Activated T-cell treated with anti-CD3 and anti-CD28 coated beads for 4 hours (primary cell): ENCODE measurements at places on chromosomes 2 and 18.

- DNase-seq: no peak
Measured at GRCh38 chr2:239557516-239557915, 156.7 kb upstream of the HDAC4 start.

- DNase-seq: no peak
Measured at GRCh38 chr18:33022370-33022769, 249.5 kb upstream of the KLHL14 start.

- no peak for DNase-seq
Measured at GRCh38 chr2:241081190-241081642, 20.9 kb downstream of the MTERF4 start.

DNA sequence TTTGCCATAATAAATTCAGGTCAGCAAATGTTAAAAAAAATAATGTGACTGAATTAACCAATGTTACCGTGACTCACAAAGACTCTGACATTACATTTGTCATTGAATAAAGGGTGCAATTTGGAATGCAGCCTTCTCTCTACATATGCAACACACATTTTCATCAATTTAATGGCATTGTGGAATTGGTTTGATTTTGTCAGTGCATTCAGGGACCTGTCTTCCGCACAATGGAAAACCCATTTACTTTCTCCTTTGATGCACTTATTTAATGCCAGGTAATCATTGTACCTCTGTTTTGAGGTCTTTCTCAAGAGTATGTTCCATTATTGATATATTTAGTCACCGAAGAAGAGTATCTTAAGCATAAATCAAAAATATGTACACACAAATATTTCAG is 1099.3 kb downstream of the SOCS6 start:
- no peak for DNase-seq

- DNase-seq: no peak
Measured at GRCh38 chr2:237729681-237730475, 68.7 kb upstream of the RBM44 start.
